ENCODE measurements at places on chromosomes 1 and 21.

GRCh38 chr1:228349701-228350171 lies 56.9 kb downstream of the TRIM11 start:
- no peak for DNase-seq

DNA sequence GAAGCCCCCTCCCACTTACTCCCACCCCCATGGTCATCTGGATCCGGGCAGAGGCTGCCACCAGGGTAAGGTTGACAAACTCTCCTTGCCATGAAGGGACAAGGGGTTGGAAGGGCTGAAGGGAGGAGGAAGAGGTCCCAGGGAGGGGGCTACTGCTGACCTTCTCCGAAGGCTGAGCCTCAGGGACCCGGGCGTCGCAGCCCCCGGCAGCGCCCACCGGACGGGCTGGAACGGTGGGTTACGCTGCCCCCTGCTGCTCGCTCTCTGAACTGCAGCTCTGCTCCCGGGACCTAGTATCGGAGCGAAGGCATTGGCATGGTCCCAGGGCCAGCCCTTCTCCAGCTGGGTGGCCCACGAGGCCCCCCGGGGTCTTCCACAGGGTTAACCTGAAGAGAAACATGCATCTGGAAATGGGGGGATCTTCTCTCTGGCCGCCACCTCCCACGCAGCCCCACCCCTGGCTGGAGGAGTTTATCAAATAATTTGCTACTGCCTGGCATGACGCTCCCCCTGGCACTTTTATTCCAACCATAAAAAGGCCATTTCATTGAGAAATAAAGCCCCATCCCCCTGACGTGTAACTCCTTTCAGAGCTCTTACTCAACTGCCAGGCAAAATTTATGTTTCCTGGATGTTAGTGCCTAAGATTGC lies 70.4 kb upstream of the TARDBP start:
- no peak for DNase-seq

DNA sequence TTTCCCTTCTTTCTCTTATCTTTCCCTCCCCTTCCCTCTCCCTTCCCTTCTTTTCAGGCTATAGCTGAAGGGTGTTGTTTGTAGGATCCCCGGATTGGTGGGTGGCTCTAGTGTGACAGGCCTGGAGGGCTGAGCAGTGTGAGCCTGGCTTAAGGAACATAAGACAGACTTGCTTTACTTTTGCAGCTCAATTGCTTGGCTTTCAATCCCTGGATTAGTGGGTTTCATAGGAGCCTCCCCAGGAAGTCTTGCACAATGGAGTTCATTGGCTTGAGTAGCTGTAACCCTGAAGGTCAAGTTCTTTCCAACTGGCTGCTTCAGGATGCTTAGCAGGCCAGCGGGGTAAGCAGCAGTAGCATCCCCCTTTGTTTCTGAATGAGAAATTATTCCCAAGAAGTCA lies 126.7 kb downstream of the CAMTA1 start:
- DNase-seq, result no peak

- no peak for DNase-seq
Observed at GRCh38 chr1:179871940-179872339, 5.7 kb downstream of the TOR1AIP2 start.

DNA sequence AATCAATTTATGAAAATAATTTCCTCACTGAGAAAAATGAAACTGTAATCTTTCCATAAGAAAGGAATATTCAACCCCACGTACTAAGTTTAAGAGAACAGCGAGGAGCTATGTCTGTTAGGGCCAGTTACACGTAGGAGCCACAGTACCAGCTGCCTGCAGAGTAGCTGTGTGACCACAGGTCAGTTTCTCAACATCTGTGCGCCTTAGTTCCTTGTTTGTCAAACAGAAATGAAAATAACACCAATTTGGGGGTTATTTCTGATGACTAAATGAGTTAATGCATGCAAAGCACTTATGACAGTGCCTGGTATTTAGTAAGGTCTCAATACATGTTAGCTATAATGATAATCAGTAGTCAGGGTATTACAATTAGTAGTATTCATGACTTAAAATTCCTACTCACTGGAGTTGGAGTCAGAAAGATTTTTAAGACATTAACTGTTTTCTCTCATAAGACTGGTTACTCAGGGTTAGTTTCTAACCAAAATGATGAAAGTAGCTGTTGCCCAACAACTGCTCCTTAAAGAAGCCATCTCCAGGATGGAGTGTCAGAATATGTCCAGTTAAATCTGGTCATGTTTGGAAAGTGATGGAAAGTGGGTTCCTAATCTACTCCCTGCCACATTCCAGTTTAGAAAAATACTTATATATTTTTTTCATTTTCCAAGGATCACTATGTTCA lies 85.8 kb upstream of the ZNF648 start:
- no peak for DNase-seq

DNA sequence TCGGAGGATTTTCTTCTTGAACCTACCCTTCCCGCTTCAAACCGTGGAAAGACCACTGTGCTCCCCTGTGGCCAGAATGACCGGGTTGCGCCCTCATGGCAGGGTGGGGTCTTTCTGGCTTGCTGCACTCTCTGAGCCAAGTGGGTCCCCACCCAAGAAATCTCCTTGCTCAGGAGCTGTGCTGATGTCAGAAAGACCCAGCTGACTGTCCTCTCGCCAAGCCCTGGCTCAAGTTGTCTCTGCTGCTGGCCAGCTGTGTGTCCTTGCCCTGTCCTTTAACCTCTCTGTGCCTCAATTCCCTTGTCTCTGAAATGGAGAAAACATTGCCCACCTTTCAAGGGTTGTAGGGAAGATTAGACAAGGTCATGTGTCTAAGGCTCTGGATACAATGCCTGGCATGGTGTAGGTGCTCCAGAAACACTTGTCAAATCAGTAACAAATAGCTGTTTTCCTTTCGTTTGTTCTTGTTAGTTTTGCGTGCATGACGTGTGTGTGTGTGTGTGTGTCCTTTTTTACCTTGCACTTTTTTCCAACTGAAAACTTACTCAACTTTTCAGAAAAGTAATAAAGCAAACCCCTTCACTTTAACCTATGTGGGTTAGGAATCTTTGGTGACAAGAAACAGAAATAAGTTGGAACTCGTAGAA lies 41.1 kb upstream of the RPL11 start:
- no peak for DNase-seq

DNA sequence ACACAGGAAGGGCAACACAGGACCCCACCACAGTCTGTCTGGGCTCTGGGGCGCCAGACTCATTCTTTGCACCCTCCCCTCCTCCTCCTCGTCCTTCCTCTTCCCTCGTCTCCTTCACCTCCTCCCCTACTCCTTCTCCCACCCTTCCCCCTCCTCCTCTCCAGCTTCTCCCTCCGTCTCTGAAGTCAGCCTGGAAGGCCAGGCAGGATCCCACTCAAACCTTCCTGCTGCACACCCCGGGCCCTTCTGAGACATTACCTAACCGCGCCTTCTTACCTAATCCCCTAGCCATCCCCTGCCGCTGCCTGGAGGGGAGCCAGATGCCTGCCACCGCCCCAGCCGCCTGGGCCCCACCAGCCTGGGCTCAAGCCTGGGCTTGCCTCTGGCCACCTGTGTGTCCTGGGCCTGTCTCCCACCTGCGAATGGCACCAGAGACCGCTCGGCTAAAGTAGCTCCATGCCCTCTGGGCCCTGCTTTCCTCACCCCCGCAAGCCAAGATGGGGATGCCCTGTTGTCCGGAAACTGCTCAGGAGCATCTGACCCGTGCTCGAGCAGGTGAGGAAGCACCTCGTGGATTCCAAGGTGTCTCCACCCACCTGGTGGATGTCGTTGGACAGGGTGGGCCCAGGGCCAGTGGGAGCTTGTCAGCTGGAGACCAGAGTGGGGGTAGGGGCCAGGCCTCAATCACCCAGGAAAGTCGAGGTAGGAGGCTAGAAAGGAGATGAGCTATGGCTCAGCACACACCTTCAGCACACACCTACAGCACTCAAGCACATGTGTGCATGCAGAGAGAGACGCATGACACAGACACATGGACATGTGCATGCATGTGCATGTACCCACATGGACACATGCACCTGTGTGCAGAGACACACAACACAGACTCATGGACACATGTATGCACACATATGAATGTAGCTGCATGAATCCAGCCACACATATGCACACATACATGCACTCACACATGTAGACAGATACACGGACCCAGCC lies 31.9 kb downstream of the WNT9A start:
- DNase-seq, result peak; percentile 81

DNA sequence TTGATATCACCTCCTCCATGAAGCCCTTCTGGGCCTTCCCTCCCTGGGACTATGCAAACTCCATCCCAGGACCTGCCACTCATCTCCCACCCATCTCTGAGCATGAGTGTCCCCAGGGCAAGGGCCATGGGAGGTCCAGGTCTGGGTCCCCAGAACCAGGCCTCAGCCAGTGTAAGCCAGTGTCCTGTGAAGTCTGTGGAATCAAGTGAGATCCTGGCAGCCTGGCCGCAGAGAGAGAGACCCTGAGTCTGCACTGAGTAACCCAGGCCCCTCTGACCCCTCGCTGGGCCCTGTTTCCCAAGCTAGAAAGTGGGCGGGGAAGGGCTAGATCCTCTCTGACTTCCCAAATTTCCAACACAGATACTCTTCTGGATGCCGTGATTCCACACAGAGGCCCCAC lies 132.7 kb downstream of the DMRTB1 start:
- DNase-seq, result no peak

DNA sequence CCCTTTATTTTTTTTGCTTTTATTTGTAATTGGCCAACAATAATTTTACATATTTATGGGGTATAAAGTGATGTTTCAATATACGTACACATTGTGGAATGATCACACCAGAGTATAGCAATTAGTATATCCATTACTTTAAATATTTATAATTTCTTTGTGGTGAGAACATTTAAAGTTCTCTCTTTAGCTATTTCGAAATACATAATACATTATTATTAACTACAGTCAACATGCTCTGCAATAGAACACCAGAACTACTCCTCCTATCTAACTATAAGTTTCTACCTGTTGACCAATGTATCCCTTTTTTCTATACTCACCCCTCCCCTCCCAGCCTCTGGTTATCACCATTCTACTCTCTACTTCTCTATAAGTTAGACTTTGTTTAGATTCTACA lies 77.4 kb downstream of the SCMH1 start:
- DNase-seq, result no peak
